NCI-H526 treated with DMSO at 0.1 percent for 48 hours (cell line): ENCODE measurements at places on chromosomes 13 and 19.

DNA sequence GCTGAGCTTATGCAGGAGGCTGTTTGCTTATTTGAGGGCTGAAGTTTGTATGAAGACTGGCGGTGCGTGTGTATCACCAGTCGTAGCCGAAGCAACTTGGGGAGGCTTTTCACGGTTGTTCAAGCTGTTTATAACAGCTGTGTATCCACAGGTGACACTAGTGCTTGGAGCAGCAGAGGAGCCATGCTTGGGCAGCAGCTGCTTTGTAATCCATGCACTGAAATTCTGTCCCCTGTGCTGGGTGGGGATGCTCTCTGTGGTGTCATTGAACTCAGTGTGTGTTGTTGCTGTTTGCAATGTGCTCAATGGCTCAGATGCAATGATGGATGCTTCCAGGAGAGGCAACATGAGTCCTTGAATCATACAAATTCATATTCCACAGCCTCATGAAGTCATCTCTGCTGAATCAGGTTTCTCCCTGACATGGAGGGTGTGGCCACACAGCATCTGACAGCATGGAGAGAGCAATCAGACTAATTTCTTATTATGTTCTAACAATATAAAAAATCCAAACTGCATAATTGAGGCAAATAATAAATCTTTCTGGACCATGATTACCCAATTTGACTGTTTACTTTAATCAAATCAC lies 18.8 kb upstream of the GTF3A start:
- DNase-seq: no peak

DNA sequence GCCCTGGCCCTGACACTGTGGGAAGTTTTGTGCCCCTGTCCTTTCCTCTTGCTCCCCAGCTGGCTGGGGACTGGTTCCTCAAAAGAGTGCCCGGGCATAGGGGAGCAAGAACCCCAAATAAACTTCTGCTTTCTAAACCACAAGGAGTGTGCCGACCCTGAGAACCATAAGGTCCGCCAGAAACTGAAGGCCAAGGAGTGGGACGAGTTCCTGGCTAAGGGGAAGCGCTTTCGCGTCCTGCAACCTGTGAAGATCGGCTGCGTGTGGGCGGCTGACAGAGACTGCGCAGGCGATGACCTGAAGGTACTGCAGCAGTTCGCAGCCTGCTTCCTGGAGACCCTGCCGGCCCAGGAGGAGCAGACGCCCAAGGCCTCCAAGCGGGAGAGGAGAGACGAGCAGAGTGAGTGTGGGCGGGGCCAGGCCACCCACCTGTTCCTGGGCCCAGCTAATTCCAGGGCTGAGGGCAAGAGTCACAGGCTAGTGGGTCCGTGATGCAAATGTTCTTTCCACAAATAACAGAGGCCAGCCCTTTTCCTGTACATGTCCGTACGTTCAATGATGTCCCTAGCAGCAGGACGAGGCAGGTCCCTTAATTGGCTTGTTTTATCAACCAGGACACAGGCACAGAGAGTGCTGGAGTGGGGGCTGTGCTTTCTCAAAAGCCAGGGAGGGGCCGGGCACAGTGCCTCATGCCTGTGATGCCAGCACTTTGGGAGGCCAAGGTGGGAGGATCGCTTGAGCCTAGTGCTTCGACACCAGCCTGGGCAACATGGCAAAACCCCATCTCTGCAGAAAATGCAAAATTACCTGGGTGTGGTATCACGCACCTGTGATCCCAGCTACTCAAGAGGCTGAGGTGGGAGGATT lies 25.6 kb downstream of the UBXN6 start:
- DNase-seq: no peak

GRCh38 chr19:2033825-2034159 lies 17.3 kb downstream of the MKNK2 start:
- no peak for DNase-seq

DNA sequence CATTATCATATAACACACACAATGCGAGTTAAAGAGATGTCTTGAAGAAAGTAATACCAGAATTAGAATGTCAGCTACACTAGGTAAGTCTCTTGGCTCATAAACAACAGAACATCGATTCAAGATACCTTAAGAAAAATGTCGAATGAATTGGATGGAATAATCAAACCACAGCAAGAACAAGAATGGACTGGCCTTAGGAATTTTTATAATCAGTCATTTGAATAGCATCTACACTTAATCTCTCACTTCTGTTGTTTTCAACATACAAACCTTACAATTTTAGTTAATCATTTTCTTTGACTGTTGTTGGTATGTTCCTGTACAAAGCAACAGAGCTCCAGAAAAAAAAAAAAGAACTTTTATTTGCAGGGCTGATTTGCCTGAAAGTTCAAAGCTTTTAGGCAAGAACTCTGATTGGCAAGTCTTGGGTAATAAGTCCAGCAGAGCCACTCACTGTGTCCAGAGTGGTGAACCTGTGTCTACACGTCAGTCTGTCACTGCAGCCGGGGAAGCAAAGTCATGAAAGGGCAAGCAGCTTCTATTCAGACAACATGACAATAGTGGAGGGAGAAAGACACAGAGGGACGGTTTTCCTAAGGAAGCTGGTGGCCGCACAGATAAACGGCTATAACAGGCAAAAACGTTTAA lies 1026.1 kb upstream of the MIR17HG start:
- DNase-seq: no peak

- DNase-seq: no peak
Observed at GRCh38 chr19:35318679-35319448, 10.1 kb upstream of the CD22 start.

- no peak for DNase-seq
Observed at GRCh38 chr13:34578471-34578870, 363.6 kb upstream of the NBEA start.

- no peak for DNase-seq
Observed at GRCh38 chr19:49361438-49362047, 673 bp downstream of the TEAD2 start.

- peak; percentile 54 for DNase-seq
Observed at GRCh38 chr13:99813336-99814095, 158.1 kb downstream of the ZIC5 start.

- DNase-seq: no peak
Observed at GRCh38 chr19:4722671-4723594, 709 bp downstream of the DPP9 start.

- DNase-seq: no peak
Observed at GRCh38 chr19:47703301-47703700, 9.9 kb upstream of the EHD2 start.

GRCh38 chr13:23467932-23468278 lies 34.4 kb upstream of the SACS start:
- DNase-seq: no peak

DNA sequence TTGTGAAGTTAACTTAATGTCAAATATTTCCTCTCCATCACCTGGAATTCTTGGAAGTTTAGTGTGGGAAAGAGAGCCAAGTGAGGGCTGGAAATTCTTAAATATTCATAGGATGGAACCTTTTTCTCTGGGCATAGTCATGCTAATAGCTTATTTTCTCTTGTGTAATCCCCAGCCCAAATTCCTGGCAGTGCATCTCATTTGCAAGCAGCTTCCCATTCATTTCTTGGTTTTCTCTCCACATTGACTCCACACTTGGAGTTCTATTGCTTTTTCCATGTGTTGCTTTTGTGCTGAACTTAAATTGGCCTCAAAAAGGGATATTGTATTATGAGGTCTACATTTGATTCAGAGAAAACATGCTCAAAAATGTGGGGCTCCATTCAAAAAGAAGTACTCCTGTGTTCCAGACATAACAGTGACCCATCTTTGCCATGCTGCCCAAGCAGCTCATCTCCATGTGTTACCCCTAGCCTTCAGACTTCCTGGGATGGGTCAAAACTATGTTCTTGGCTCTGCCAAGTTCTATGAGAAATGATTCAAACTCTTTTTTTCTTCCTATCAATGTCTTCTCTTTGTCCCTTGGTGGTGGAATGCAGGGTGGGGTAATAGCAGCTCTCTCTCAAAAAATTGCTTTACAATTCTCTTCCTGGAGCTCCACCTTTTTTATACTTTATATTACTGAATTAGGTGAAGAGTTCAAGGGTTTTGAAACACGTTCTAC lies 2471.5 kb downstream of the PCDH9 start:
- no peak for DNase-seq

DNA sequence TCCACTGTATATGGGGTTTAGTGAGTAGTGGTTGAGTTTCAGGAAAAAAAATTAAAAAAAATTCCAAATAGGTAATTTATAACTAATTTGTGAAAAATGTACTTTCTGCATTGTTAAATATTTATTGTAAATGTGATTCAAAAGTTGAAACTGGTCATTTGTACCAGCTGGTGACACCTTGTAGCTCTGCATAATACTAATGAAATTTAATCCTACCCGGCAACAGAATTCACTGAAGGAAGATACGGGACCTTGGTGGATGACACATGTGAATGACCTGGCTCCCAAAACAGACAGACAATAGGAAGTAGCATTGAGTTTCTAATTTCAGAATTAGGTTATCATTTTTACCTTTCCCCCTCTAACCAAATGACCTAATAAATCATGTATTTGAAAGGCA lies 73.8 kb downstream of the SLITRK6 start:
- DNase-seq: no peak

- no peak for DNase-seq
Observed at GRCh38 chr13:95822303-95822702, 145.4 kb downstream of the DNAJC3 start.

- no peak for DNase-seq
Observed at GRCh38 chr13:98974053-98974452, 3.8 kb downstream of the DOCK9 start.

- no peak for DNase-seq
Observed at GRCh38 chr13:22201375-22201925, 530.6 kb downstream of the FGF9 start.

DNA sequence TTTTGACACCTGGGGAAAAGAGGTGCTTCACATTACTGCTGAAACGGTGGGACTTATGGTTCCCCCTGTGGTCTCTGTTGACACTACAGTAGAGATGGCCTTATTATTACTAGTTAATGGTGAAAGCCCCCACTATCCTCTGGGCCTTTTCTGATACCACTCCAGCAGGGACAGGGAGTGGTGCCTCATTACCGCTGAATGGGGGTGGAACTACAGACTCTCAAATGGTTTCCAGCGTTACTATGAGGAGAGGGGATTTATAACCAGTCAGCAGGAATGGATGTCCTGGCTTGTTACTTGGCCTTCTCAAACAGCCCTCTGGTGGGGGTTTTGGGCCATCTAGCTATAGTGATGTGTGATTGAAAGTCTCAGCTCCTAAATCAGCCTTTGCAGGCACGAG lies 96.7 kb upstream of the DIAPH3 start:
- DNase-seq: no peak

DNA sequence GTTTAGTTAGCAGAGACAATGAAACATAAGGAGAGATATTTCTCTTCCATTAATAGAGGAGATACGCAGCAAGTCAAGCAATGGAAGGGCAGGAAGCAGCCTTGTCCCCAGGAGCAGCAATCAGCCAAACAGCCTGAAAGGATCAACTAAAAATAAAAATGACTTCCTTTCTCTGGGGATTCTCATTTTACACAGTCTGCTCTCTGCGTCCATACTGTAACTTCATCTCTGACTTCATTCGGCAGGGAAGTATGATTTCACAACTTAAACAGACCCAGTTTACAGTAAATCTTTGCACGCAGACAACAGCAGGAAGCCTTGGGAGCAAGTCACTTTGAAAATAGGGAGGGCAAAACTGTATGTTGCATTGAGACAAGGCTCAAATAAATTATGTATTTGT lies 826.7 kb downstream of the DIAPH3 start:
- DNase-seq: no peak

DNA sequence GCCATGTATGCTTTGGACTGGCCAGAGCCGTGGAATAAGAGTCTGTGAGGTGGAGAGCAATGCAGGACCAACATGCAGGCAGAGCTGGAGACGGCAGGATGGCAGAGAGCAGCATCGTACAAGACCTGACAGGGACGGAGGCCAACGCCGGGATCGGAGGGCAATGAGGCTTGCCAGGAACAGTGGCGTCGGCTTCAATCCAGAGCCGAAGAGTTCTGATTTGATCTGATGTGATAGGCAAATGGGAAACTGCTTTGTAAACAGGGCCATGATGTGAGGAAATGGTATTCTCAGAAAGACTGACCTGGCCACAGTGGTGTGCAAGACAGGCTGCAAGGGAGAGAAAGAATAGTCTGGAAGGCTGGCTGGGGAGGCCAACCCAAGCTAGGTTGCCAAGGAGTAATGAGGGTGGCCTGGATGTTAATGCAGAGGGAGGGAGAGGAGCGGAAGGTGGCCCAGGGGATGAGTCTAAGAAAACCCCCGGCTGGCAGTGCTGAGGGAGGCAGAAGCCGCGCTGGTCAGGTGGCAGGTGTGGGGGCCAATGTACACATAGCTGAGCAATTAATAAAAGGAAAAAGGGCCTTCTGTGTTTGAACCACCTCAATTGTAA lies 26.7 kb downstream of the RCBTB2 start:
- DNase-seq: no peak

- DNase-seq: no peak
Observed at GRCh38 chr13:50016444-50016843, 1.2 kb downstream of the KCNRG start.

GRCh38 chr13:62611343-62611742 lies 1195.7 kb upstream of the PCDH20 start:
- no peak for DNase-seq

DNA sequence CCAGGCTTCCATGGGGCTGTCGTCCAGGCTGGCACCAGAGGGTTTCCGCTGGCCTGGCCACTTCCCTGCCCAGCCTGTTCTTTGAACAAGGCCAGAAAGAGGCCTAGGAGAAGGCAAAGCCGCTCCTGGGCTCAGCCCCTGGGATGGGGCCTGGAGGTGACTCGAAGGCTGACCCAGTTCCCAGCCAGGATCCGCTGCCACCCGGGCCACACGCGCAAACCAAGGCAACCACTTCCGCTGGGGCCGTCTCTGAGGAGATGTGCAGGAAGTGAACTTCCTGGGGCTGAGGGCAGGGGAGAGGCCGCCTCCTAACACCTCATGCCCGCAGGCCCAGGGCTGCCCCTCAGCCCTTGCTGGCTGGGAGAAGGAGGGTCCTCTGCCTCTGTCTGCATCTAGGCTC lies 15.2 kb downstream of the PLEKHF1 start:
- no peak for DNase-seq

DNA sequence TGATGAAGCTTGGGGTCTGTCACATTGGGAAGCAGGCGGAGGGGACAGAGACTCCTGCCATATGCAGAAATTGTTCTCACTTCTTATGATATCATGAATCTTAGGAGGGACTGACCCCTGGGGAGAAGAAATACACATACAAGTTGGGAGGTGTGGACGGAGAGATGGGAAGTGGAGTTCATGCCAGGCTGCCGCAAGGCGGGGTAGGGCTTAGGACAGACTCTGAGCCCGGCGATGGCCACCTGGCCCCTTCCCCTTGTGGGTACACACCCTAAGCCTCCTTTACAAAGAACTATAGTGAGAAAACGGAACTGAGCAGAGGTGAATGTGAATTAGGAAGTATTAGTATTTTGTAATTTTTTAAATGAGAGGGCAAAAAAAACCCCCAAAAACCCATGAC lies 177.0 kb upstream of the IRS2 start:
- no peak for DNase-seq
